ENCODE measurements at places on chromosomes 5 and 9. TPM values are rescaled to one million over a fixed set of nuclear protein-coding genes. Genes with fewer than 3 reads are reported as not detected.

The LECT2 gene
- not detected for total RNA-seq

The LHX3 gene
- not detected for total RNA-seq

The RLN1 gene
- not detected for total RNA-seq

The PCDHGC3 gene
- total RNA-seq = 39.7 TPM

The BTNL3 gene
- not detected for total RNA-seq

The IL5 gene
- total RNA-seq = not detected

The OCLN gene
- total RNA-seq = 12.0 TPM

The MLANA gene
- not detected for total RNA-seq

The ITGA1 gene
- total RNA-seq = 14.6 TPM

The SEMA5A gene
- 10.2 TPM for total RNA-seq

The TTC23L gene
- 0.17 TPM for total RNA-seq

DNA sequence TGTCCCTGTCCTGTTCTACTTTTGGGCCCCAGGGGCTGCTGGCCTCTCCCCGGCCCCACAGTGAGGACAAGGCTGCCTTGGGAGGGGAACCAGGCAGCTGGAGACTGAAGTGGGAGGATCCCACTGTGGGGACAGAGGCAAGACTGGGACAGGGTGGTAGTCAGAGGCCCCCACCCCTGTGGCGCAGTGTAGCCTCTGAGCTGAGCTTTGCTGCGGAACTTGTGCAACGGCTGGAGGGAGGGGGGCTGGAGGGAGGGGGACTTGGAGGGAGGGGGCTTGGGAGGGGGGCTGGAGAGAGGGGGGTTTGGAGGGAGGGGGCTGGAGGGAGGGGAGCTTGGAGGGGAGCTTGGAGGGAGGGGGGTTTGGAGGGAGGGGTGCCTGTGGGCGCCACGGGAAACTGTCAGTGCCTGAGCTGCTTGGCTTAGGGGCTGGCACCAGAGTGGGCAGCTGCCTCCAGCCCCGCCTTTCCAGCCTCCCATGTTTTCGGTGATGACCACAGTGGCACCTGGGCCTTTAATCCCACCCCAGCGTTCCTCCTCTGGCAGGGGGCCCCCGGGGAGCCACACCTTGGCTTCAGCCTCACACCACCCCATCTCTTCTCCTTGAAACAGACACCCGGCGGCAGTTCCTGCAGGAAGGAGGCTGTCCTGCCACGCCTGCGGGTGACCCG lies 2.3 kb upstream of the FUT7 start:
- DNase-seq = peak; percentile 17

- peak; percentile 75 for DNase-seq
These were observed 439.0 kb downstream of the ENC1 start for GRCh38 chr5:74201334-74202081.

DNA sequence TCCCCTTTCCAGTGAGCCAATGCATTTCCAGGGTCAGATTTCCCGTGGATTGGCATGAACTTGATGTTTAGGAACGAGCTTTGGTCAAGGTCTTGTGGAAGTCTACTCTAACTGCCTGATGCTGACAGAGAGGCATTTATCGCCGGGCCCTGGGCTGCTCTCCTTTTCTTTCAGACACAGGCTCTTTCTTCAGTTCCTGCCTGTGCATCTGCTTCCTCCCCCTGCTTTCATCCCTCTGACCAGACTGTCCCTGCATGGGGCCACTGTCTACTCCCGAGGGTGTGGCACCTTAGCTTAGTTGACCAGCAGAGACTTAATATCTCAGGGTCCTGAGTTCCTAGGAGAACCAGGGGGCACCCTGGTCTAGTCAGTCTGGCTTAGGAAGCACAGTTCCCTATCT lies 41.2 kb downstream of the RALGPS1 start:
- DNase-seq = no peak

DNA sequence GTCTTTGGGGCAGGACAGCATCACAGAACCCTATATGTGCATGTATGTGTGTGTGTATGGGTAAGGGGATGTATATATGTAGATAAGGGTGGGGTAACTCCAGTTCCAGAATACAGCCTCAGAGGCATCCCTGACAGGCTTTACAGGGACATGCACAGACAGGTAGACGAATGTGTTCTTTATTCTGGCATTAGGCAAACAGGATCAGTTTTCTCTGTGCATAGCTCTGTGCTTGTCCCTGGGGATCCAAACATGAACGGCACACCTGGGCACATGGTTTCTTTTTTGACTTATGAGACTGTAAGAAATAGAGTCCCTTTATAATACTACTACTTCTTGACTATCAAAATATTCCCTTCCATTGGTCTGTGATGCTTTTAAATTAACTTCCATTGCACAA lies 120.6 kb downstream of the TRIO start:
- peak; percentile 61 for DNase-seq

DNA sequence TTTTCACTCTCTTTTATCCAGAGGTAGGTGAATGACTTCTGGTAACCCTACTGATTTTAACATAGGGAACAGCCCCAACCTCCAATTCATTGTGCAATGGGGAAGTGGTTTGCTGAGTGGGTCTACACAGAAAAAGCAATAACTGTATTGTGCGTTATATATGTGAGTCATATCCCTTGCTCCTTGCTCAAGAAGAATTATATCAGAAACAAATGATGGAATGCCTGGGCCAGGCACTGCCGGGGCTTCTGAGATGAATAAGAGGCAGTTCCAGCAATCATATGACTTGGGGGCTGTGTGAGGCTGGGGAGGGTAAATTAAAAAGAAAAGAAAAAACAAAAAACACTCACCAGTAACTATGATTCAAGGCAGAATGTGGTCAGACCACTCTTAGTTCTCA lies 79.2 kb upstream of the ABCA1 start:
- DNase-seq = peak; percentile 89

DNA sequence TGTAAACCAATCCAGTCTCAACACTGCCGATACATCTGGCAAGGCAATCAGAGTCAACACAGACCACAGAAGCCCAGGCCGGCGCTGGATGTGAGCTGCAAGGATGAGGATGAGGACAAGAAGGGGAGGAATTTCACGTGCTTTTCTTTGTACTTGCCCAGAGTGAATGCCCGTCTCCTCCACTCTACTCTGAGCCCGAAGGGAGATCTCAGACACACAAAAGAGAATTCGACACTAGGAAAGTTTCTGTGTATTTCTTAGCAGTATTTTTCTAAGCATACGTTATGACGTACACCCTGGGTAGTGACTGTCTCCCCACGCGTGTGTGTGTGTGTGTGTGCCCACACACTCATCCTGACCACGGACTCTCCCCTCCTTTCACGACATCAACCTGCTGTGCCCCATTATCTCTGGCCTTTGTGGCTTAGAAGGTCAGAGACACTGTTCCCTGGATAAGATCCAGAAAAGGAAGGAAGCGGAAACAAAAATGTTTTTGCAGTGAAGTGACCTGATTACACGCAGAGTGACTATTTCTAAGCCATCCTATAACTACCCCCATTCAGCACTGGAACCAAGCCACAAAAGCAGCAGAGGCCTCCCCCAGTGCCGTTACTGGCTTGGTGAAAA lies 227.3 kb upstream of the DAPK1 start:
- no peak for DNase-seq

DNA sequence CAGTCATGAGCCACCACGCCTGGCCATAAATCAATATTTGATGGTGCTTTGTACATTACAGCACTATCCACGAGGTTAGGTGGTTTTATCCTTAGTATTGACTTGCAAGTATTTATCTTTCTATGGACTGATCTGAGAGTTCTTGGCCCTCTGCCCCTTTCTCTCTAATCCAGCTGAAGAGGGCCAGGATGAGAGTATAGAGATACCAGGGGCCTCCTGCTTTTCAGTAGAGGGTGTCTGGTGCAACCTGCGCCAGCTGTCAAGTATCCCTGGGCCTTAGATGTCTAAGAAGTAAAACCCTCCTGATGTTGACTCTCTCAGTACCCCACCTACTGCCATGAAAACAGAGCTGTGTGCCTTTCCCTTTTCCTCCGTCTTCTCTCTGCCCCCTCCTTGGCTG lies 153.4 kb downstream of the SLIT3 start:
- DNase-seq = no peak

DNA sequence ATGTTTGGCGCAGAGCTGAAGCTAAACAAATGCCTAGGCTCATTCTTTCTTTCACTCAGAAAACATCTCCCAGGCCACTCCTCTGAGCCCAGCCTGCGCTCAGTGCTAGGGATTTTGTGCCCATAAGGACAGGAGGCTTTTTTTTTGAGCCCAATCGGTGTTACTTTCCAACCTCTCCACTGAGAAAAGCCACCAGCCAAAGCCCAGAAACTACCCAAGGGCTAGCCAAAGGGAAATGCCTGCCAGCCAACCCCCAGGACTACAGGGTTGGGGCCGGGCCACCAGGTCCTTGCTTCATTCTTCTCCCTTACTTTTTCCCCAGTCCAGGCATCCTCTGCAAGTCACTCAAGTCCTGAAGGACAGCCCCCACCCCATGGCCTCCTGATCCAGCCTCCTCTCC lies 134.7 kb downstream of the PAX5 start:
- DNase-seq = no peak

GRCh38 chr5:20958641-20959040 lies 970.6 kb upstream of the CDH18 start:
- DNase-seq = no peak

DNA sequence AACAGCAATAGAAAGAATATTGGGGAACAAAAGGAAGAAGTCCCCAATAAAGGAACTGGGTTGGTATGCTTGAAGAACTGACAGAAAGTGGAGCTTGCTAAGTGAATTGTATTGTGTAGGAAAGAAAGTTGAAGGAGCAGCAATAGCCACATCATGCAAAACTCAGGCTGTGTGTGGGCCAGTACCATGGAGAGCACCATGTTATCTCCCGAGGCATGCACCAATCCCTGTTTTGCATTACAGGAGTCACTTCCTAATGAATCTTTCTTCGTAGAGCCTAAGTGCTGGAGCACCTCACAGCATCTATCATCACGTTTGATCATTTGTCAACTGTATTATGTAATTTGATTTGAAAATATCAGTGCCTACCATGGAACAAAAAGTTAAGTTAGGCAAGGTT lies 137.7 kb upstream of the NMUR2 start:
- DNase-seq = peak; percentile 47

DNA sequence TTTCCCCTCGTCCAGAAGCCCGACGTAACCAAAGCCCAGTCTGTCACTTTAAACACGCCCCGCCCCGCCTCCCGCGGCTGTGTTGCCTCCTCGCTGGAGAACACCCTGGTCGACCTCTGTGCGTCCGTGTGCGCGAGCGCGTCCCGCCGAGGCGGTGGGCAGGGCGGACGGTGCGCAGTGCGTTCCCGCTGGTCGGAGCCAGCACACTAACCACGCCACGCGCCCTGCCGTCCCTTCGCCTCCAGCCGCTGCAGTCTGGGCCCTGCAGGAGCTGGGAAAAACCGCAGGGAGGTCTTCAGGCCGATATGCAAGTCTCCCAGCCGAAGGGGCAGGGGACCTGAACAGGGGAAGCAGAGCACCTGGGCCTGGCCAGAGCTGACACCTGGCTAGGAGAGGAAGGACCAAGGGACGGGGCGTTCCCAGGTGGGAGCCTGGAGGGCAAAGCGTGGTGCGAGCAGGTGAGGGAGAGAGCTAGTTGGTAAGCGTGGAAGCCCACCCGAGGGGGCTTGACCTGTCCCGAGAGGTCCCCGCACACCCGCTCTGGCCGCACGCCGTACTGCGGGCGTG lies 1.3 kb upstream of the PHPT1 start:
- DNase-seq = peak; percentile 77

- DNase-seq = no peak
These were observed 265.7 kb downstream of the AOPEP start for GRCh38 chr9:94991961-94992907.

DNA sequence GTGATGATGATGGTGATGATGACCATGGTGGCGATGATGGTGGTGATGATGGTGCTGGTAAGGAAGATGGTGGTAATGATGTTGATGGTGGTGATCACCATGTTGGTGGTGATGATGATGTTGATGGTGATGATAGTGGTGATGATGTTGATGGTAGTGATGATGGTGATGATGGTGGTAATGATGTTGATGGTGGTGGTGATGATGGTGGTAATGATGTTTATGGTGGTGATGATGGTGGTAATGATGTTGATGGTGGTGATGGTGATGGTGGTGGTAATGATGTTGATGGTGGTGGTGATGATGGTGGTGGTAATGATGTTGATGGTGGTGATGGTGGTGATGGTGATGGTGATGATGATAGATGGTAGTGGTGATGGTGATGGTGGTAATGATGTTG lies 20.7 kb upstream of the RXRA start:
- no peak for DNase-seq

GRCh38 chr5:119059740-119060255 lies 11.1 kb upstream of the DMXL1 start:
- no peak for DNase-seq

DNA sequence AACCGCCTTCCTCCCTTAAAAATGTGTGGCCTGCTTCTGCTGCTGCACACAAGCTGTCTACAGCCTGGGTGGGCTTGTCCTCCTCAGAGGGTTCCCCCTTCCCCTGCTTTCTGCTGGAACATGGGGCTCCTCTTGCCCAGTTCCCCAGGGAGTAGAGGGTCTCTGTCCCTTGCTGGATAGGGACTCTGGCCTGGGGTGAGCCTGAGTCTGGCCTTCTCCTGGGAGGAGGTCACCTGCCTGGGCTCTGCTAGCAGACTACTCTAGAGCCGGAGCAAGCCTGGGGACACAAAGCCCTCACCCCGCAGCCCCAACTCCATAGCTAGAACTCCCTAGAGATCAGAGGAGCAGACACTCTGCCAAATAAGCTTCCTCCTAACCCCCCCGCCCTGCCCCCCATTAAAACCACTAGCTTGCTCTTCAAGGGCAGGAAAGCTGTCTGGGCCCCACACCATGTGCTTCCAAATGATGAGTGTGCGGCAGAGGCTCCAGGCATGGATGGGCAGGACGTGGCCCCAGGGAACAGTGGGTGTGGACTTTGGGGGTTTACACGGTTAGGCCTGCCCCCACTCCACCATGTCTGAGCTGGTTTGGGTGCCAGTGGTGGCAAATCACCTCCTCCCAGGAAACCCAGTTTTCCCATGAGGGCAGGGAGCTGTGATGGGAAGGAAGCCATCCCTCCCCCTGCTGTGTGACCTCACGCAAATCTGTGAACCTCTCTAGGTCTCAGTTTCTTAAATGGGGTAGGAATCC lies 10.0 kb downstream of the TCF7 start:
- DNase-seq = peak; percentile 71

DNA sequence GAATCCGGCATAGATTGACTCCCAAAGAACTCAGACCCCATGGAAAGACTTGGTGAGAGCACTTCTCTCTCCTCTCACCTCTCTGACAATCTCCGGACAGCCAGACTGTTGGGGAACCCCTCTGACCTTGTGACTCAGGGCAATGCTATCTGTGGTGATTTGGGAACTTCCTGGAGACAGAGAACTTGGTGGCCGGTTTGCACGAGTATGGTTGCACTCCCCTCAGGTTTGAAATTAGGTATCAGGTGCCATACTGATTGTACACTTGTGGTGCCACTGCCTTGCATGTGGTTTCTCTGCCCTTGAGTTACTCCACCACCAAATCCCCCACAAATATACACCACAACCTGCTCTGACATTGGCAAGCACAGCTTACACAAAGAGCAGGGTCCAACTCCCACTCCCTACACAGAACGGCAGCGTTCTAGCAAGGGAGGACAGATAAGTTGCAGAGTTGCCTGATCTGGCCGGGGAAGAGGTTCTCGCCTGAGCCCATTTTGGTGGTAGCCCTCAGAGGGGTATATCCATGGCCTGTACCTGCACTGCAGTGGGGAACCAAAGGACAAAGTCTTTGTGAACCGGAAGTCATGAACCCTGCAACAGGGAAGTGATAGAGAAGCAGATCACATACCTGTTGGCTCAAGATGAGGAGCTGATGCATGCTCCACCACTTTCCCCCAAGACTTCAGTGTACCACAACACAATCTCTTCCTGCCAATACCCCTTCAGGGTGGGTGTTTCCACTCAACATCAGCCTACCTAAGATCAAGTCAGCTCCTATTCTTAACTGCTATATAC lies 255.1 kb downstream of the MCTP1 start:
- peak; percentile 6 for DNase-seq

GRCh38 chr9:6567140-6567591 lies 78.4 kb downstream of the GLDC start:
- DNase-seq = peak; percentile 98

- no peak for DNase-seq
These were observed 39.0 kb downstream of the TENT4A start for GRCh38 chr5:6752236-6752635.
